ENCODE measurements at places on chromosomes 6 and 20.
A peak's percentile ranks its signal among the peaks of the same experiment; 100 is the strongest.

GRCh38 chr20:44662261-44662660 is 10.8 kb upstream of the ADA start:
- no peak for DNase-seq

- no peak for DNase-seq
Observed at GRCh38 chr20:14800707-14801425, 463.5 kb upstream of the FLRT3 start.

GRCh38 chr6:87029711-87030314 is 65.1 kb downstream of the CGA start:
- no peak for DNase-seq

DNA sequence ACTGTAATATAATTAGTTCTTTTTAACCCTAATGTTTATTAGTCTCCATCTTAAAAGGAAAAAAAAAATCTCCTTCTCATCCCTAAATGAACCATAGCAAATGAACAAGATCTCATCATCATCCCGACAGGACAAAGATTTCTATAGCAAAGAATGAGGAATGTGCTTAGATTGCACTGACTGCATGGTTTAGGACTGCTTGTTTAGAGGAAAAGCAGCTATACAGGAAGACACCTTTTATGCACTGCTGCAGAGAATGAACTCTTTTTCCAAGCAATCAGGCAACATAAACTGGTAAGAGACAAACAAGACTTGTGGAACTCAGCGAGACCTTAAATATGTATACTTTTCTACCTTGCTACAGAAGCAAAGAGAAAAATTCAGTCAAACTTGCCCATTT is 26.8 kb downstream of the CSNK2A1 start:
- no peak for DNase-seq

- no peak for DNase-seq
Observed at GRCh38 chr6:73538116-73538779, 17.4 kb upstream of the EEF1A1 start.

- DNase-seq, result no peak
Observed at GRCh38 chr6:169791721-169792131, 40.3 kb downstream of the ERMARD start.

DNA sequence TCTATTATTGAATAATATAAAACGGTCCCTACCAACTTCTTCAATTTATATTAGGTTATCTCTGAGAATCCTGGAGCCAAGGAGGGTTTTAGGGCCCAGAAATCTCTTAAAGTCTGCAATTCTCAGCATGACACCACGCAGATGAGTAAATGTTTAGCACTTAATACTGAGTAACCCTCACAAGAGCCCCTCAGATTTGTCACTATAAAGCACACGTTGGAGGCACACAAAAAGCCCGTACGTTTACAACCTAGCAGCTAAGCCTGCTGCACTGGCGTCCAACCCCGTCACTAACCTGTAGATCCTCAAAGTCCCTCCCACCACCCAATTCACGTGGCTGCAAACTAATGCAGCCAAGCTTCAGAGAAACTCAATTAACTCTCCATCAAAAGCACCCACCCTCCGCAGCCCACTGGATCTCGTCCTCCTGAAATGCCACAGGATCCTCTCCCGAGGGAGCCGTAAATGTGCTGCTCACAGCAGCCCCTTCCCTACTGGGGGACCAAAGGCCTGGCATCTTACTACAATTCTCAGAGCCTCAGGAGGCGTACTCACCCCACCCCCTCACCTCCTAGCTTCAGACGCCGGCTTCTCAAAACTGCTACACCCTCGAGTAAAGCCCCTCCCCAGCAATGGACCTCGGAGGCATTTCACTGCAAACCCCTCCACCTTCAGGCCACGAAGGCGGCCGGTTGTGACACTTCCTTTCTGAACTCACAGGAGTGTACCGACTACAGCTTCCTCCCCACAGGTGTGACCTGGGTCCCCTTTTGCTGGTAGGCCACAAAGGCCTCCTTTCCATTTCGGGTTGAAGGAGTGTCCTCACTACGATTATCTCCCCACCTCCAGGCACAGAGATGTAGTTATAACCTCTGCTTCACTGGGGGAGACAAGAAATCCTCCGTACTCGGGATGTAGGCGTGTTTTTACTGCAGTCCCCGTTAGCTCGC is 909 bp downstream of the CPNE1 start:
- DNase-seq, result peak; percentile 41

GRCh38 chr20:53961527-53961926 is 108.9 kb downstream of the BCAS1 start:
- DNase-seq, result no peak

- DNase-seq, result no peak
Observed at GRCh38 chr6:132764370-132764769, 6.7 kb upstream of the VNN2 start.

DNA sequence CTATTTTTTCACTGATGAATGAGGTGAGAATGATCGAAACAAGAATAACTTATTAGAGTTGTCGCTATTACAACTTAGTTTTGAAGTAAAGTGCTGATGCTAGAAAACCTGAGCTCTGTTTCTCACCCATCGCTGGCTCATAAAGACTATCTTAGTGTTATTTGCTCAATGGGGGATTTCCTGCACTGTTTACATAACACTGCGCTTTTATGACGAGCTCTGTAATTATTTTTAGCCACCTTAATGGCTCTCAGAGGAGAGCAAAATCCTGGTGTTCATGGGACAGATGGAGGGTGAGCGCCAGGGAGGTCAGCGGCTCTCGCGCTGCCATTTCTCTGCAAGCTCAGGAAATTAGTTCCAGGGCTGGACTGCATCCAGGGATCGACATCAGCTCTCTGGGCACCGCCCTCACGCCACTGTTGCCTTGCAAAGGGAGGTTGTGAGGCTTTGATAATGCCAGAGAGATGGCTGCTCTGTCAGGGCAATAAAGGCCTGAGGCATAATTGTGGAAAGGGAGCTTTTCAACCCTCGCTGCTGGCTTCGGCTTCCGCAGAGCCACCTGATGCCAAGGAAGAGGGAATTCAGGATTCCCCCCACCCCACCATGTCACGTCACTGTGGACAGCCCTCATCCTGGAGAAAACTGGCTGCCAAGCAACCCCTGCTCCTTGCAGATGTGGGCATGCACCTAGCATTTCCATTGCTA is 72.0 kb downstream of the DACT2 start:
- DNase-seq, result no peak

DNA sequence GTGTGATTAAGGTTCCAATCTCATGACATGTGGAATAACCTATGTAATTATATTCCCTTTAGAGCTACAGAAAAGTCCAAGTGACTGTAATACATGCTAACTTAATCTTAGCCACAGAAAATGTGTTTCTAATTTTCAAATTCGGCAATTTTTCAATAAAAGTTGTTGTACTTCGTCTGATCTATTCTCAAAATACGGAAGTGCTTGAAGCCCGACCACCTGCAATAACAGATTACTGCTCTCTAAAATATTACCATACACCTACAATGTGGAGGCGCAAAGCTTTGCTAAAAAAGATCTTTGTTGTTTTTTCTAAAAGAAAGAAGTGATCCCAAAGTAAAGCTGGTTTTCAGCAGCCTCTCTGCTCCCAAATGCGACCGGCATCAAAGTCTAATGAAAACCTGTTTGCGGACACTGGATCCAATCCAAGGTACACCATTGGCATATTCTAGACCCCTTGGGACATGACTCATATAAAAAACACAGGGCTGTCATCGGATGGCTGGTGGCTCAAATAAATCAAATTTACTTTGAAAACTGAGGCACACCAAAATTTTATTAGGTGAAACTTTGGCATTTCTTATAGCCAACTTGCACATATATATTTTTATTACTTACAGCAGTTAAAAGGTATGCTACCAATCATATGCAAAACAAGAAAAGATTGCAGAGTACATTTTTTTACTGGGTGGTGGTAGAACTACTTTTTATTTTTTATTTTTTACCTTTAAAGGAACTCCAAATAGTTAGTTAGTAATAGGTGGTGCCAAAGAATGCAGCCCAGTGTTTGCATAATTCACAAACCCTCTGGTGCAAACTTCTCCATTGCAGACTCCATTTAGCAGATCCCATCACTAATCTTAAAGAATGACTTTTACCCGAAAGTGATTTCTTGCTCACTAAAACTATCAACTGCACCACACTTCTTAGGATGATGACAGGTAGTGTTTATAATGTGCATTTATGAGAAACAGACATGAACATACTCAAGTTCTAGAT is 118.7 kb upstream of the TBX18 start:
- no peak for DNase-seq

DNA sequence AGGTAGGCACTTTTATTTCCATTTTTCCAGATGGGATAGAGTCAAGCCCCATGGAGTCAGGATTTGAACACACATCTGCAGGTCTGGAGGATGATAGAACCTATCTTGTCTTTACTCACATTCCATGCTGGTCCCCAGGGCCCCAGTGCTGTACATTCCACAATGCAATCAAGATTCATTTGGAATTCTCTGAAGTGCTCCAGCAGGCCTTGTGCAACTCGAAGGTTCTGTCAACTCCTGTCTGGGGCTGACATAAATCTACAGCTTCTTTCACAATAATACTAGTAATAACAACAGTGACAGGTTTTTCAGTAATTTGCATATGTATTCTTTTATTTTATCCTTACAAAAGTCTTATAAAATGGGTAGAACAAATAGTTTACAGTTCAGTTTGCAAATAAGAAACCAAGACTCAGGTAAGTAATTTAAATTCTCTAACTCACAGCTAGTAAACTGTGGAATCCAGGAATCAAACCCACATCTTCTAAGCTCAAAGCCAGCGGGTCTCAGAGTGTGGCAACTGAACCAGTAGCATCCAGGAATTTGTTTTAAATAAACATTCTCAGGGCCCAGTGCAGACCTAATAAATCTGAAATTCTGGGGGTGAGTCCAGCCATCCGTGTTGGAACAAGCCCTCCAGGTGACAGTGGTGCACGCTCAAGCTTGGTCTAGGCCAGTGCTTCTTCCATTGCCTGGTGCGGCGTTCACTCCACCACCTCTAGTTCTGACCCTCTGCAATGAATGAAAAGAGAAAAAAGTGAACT is 137.0 kb upstream of the TNFAIP3 start:
- no peak for DNase-seq

DNA sequence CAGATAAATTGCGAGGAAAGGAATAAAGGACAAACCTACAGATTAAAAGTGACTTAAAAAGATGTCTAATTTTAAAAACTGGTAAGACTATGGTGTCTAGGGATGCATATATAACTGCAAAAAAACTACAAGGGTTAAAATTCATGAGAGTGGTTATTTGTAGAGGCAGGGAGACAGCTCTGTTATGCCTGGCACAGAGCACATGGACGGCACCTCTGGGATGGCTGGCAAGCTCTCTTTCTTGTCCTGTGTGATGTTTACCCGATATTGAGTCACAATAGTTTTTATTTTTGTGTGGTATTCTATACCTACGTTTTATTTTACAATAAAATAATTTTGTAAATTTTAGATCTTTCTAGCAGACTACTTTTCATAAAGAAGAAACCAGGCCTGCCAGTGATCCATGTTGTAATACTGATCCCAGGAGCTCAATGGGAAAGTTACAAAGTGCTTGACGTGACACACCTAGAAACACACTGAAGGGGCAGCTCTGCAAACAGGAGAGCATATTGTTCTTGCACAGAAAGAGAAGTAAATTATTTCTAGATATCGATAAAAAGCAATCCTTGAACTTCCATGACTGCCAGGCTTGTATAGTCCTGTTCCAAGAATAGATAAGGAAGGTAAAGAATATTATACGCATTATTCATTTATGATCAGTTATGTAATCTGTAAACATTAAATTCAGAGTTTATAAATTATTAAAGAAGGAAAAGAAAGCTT is 290.0 kb downstream of the PTPRK start:
- no peak for DNase-seq

GRCh38 chr20:63082308-63082938 is 75.7 kb upstream of the BHLHE23 start:
- DNase-seq, result no peak

GRCh38 chr20:63181226-63181625 is 34.7 kb downstream of the YTHDF1 start:
- DNase-seq, result no peak

- DNase-seq, result no peak
Observed at GRCh38 chr6:31351033-31351380, 6.0 kb downstream of the HLA-B start.

- DNase-seq, result no peak
Observed at GRCh38 chr6:100881707-100882040, 545 bp upstream of the ASCC3 start.

- DNase-seq, result no peak
Observed at GRCh38 chr20:34540596-34541263, 17.8 kb upstream of the MAP1LC3A start.

DNA sequence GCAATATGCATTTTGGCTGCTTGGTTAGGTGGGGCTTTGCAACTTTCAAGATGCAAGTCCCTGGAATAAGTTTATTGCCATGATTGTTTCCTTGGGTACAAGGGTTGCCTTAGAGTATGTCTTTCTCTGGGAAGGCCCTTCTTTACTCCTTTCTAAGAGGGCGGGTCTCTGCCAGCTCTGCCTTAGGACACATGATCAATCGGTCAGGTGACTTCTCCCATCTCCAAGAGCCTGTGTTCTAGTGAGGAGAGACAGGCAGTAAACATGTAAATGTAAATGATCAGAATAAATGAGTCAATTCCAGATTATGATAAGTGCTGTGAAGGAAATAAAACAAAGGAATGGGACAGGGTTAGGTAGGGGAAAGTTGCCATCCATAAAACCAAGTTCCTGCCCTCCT is 43.2 kb upstream of the BCAS1 start:
- no peak for DNase-seq

- DNase-seq, result no peak
Observed at GRCh38 chr6:75084872-75085381, 120.9 kb downstream of the COL12A1 start.

GRCh38 chr20:63951398-63952209 is 4.6 kb downstream of the UCKL1 start:
- DNase-seq, result no peak

- no peak for DNase-seq
Observed at GRCh38 chr6:25032934-25033333, 97.2 kb upstream of the RIPOR2 start.

DNA sequence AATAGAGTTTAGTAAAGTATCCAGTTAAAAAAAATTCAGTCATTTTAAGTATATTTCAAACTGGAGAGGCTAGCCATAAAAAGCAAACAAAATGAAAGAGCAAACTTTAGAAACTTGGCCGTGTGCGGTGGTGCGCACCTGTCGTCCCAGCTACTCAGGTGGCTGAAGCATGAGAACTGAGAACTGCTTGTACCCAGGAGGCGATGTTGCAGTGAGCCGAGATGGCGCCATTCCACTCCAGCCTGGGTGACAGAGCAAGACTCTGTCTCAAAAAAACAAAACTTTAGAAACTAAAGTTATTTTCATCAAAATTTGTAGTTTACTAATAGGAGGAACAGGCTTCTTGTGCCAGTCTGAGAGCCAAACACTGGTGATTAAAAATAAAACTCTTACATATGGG is 100.2 kb upstream of the POPDC3 start:
- DNase-seq, result no peak

- no peak for DNase-seq
Observed at GRCh38 chr6:84033523-84034451, at the start of gene MRAP2. TSS of gene MRAP2 (plus strand) at chr6:84033772. CDS start at chr6:84055319, 21,547 bp downstream.

Measured in activated CD4-positive, alpha-beta T cell treated with anti-CD3 and anti-CD28 coated beads for 1 hour (primary cell).